Mammary epithelial cell (primary cell): ENCODE measurements at places on chromosomes 7 and 10. TPM values are rescaled to one million over a fixed set of nuclear protein-coding genes. Genes with fewer than 3 reads are reported as not detected.

The BAIAP2L1 gene
- total RNA-seq: 39.0 TPM

The PDZD7 gene
- 2.7 TPM for total RNA-seq

The VPS37D gene
- total RNA-seq: 3.7 TPM

The OR2A42 gene
- not detected for total RNA-seq

The SDK1 gene
- 24.5 TPM for total RNA-seq

The AGBL3 gene
- 0.61 and 0.99 TPM in 2 replicates for total RNA-seq

The LRMDA gene
- not detected in 2 replicates for total RNA-seq

The CPA2 gene
- 0.17 TPM for total RNA-seq

The HTRA1 gene
- 138 and 179 TPM in 2 replicates for total RNA-seq

The MPP7 gene
- 23.0 TPM for total RNA-seq

The C10orf105 gene
- under 0.01 TPM for total RNA-seq

The NPSR1 gene
- not detected in 2 replicates for total RNA-seq

The CYP26C1 gene
- total RNA-seq: not detected

The UPK3BL1 gene
- 9.8 TPM for total RNA-seq

The FGFBP3 gene
- 0.68 and 0.69 TPM in 2 replicates for total RNA-seq

The AQP1 gene
- total RNA-seq: 0.32 TPM in 1 of 2 replicates, not detected in the other

The STAM gene
- 32.0 TPM for total RNA-seq

The KLF14 gene
- total RNA-seq: not detected

The CPN1 gene
- total RNA-seq: not detected in 2 replicates

The EBF3 gene
- total RNA-seq: under 0.01 TPM

The ASIC3 gene
- 0.33 TPM for total RNA-seq

The MMD2 gene
- total RNA-seq: not detected

The PTF1A gene
- not detected in 2 replicates for total RNA-seq

The TRIL gene
- 4.5 TPM for total RNA-seq

The ZNF485 gene
- 5.0 TPM for total RNA-seq

The STEAP1 gene
- total RNA-seq: 14.9 and 15.3 TPM in 2 replicates

The GJD4 gene
- not detected in 2 replicates for total RNA-seq

The NODAL gene
- total RNA-seq: 0.17 TPM

The VSTM2A gene
- not detected in 2 replicates for total RNA-seq

The LLCFC1 gene
- not detected for total RNA-seq
